ENCODE measurements at places on chromosomes 6 and 20.

- DNase-seq, result no peak
These were observed 133.7 kb downstream of the PLCB4 start for GRCh38 chr20:9202420-9203080.

- DNase-seq, result no peak
These were observed 182.8 kb downstream of the ZMYND8 start for GRCh38 chr20:47173596-47174216.

GRCh38 chr6:153125032-153125431, 6.0 kb downstream of the RGS17 start:
- DNase-seq, result no peak

GRCh38 chr20:46286977-46287376, 21.3 kb downstream of the CDH22 start:
- no peak for DNase-seq

DNA sequence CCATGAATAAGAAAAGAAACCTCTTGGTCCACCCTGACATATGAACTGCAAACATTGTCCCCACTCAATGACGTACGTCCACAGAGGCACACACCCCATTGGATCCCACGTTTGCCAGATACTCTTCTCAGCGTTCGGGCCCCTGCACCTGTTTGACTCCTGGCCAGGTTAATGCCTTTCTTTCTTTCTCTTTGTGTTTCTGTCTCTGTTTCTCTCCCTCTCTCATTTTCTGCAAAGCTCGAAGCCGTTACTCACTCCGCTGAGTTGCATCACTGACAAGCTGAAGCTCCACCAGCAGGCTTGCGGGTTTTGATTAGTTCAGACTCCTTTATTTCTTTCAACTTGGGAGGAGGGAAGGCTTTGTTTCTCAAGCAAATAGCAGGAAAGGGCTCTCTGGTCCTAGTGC, 135.5 kb upstream of the SUPT3H start:
- no peak for DNase-seq

DNA sequence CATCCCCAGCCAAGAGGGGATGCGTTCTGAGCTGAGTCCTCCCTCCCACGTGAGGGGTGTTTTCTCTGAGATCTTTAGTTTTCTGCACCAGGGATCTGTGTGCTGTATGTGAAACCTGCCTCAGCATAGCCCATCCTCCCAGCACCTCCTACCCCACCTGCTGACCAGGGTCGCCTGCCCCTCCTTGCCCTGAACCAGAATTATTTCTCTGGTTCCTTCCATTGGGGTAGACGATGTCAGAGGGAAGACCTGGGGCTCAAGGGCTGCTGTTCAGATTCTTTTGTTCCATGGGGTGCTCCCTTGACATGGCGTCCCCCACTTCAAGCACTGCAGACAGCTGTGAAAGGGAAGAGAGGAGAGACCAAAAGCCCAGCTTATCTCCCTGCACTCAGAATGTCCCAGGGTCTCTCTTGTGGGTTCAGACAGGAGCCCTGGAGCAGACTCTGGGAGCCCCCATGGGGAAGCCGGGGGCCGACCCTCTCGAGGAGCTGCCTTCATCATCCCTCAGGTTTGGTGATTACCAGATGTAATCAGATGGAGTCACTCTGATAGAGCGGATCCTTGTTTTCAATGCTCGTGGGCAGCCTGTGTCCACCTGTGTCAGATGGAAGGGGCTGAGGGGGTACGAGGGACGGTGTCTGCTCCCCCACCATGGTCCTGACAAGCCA, 74.3 kb downstream of the ERMARD start:
- no peak for DNase-seq
